ENCODE measurements at places on chromosomes 5 and 9.

GRCh38 chr9:98365227-98365669, 109.8 kb upstream of the TBC1D2 start:
- no peak for DNase-seq

- DNase-seq, result no peak
These were observed 135.1 kb downstream of the CSNK1G3 start for GRCh38 chr5:123647066-123647465.

DNA sequence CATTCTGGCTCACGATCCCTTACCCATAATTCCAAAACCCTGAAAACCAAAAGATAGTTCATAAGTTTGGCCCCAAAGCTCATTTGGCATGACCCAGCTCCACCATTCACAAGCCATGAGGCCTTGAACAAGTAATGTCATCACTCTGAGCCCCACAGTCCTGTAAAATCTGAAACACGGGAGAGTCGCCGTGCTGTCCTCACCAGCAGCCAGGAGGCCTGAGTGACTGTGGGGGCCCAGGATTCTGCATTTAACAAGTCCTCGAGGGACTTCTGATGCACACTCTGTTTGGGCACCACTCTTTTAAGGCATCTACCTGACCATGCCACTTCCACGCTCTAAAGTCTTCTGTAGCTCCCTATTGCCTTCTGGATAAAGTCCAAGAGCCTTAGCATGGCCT, 40.8 kb downstream of the DUSP1 start:
- DNase-seq, result no peak

DNA sequence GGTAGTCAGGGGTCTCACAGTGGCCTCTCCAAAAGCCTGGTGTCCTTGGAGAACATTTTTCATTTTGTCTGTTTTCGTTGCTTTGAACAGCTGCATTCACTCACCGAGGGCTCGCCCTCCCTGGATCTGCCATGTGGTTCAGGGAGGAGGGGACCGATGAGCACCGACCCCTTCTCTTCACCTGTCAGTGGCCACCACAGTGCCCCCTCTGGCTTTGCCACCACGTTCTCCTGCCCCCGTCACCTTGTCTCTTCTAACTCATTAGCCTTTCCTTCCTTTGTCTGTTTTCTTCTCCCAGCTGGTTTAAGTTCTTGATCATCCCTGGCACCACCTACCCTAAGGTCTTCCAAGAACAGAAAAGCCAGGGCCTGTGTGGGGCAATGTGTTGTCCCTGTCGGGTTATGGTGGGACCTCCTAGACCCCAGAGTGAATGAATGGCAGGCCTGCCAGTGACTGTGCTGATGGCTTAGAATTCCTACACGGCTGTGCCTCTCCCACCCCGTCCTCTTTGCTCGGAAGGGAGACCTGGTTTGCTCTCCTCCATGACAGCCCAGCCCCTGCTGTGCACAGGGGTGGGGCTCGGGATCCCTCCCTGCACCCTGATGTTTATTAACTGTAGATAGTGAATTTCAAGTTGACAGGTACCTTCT, 90.0 kb downstream of the ANKRD33B start:
- no peak for DNase-seq

DNA sequence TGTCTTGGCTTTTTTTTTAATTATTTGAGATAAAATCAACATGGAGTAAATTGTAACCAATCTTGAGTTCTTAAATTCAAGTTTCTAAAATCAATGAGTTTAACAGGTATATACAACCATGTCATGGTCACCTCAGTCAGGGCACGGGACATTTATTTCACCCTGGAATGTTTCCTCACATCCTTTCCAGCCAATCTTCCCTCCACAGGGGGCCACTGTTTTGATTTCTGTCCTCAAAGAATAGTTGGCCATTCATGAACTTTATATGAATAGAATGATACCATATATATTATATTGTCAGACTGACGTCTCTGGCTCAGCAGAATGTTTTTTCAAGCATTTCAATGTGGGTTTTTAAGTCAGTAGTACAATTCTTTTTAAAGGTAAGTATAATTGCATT, 806 bp downstream of the ZNF474 start:
- DNase-seq, result no peak

GRCh38 chr5:138212828-138213160, 329 bp downstream of the CDC23 start:
- DNase-seq, result no peak

DNA sequence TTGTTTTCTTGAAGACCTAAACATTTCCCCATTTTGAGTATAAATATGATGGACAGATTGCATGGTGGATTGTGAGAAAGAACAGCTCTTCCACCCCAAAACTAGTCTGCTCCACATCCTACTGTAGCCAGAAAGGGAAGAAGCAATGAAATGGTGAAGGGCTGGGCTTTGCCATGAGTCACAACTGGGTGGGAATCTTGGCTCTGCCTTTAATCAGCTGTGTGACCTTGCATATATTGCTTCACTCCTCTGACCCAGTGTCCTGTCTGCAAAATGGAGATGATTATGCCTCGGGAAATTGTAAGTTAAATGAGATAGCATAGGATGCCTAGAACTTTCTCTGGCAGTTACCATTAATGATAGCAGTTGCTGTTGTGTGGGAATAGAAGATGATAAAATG, 101.9 kb downstream of the PDE8B start:
- DNase-seq, result no peak

- DNase-seq, result no peak
These were observed 42.5 kb downstream of the CSF2 start for GRCh38 chr5:132116072-132116471.

- DNase-seq, result no peak
These were observed 123.5 kb downstream of the APBA1 start for GRCh38 chr9:69548681-69549080.

GRCh38 chr9:130409246-130409645, 35.5 kb upstream of the ASS1 start:
- no peak for DNase-seq

- no peak for DNase-seq
These were observed 239.9 kb downstream of the FSTL4 start for GRCh38 chr5:133372293-133372937.

DNA sequence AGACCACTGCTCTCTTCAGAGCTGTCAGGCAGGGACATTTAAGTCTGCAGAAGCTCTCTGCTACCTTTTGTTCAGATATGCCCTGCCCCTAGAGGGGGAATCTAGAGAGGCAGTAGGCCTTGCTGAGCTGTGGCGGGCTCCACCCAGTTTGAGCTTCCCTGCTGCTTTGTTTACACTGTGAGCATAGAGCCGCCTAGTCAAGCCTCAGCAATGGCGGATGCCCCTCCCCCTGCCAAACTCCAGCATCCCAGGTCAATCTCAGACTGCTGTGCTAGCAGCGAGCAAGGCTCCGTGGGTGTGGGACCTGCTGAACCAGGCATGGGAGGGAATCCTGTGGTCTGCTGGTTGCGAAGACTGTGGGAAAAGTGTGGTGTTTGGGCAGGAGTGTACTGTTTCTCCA, 59.9 kb downstream of the CAVIN4 start:
- DNase-seq, result no peak

DNA sequence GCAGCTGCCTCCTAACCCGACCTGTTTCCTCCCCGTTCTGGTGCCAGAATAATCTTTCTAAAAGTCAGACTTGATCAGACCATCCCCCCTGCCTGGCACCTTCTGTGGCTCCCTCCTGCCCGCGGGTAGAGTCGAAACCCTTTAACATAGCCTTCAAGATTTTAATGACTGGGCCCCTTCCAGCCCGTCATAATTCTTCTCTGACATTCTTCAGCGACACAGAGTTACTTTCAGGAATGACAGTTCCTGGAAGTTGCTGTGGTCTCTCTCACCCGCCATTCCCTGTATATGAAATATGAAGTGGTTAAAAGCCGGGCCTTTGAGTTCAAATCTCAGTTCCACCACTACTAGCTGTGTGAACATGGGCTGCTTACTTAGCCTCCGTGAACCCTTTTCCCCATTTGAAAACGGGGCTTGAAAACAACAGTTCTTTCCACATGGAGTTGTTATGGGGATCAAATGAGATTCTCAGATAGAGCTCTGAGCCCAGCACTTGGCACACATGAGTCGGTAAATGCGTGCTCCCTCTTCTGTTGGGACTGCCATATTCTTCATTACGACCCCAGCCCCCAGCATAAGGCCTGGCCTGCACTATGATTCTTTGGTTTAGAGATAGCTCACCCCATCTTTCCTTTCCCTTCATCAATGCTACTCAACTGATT, 737 bp downstream of the NANS start:
- DNase-seq, result no peak

- DNase-seq, result no peak
These were observed 144.7 kb downstream of the TRPM6 start for GRCh38 chr9:74742792-74743730.

DNA sequence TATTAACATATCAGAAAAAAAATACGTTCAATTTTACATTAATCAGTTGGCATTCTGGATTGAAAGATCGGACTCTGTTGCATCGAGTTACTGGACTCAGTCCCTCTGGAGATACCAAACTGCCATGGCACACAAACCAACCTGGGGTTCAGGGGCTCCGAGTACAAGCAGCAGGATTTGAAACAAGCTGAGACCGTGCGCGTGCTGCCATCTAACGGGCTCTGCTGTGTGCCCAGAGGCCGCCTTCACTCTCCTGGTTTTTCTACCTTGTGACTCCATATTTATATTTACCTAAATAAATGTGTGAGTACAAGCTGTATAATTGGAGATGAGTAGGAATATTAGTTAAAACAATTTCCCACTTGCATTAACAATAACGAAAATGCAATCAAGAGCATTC, 48.2 kb downstream of the ANXA1 start:
- DNase-seq, result no peak

Measured in stimulated activated CD4-positive, alpha-beta T cell treated with anti-CD3 and anti-CD28 coated beads, Interleukin-1b, Interleukin-23, amount 100 ng/mL, for 4 hours (primary cell).